ENCODE measurements at places on chromosomes 1 and 21.
A peak's percentile ranks its signal among the peaks of the same experiment; 100 is the strongest.

GRCh38 chr1:2346691-2347408 is 44.5 kb downstream of the MORN1 start:
- DNase-seq: no peak

- DNase-seq: no peak
Measured at GRCh38 chr1:164760569-164760968, 201.6 kb downstream of the PBX1 start.

GRCh38 chr1:183876309-183876708 is 71.4 kb downstream of the RGL1 start:
- DNase-seq: no peak

- no peak for DNase-seq
Measured at GRCh38 chr1:152165286-152166077, 6.5 kb upstream of the RPTN start.

GRCh38 chr1:159554261-159554660 is 18.5 kb upstream of the OR10J5 start:
- DNase-seq: no peak

DNA sequence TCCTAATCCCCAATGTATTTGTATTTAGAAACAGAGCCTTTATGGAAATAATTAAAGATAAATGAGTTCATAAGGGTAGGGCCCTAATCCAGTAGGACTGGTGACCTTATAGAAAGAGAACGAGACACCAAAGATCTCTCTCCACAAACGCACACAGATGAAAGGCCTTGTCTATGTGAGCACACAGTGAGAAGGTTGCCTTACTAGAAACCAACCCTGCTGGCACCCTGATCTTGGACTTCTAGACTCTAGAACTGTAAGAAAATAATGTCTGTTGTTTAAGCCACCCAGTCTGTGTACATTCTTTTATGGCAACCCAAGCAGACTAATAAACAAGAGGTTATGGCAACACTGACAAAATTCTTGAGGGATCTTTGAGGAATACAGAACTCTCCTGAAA is 44.8 kb upstream of the PRDX6 start:
- no peak for DNase-seq

- no peak for DNase-seq
Measured at GRCh38 chr1:153803470-153804056, 28.4 kb downstream of the SLC27A3 start.

GRCh38 chr21:34715518-34715917 is 46.7 kb downstream of the CLIC6 start:
- DNase-seq: no peak

GRCh38 chr1:65165269-65165993 is 17.4 kb downstream of the AK4 start:
- no peak for DNase-seq

DNA sequence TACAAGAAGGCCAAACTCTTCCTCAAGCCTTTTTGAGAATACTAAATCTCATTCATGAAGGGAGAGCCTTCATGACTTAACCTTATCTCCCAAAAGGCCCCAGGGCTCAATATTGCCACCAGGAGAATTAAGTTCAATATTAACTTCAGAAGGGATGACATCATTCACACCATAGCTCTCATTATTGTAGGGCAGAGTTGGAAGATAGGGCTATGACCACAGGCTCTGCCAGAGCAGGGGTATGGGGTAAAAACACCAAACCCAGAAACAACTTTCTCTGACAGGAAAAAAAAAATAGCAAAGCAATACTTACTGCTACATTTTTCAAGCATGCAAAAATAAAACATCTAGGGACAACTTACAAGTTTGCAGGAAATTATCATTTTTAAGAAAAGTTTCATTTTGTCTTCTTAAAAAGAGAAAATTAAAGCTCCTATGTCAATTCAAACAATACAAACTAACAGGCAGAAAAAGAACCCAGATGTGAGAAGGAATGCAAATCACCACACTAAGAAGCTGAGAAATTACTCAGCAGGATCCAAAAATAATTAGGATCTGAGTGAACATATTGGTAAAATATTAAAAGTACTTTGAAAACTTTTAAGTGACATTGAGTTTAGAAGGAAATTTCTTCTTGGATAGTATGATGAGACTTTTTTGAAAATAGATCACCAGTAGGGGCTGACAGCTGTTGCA is 1156.5 kb downstream of the NCAM2 start:
- DNase-seq: no peak

DNA sequence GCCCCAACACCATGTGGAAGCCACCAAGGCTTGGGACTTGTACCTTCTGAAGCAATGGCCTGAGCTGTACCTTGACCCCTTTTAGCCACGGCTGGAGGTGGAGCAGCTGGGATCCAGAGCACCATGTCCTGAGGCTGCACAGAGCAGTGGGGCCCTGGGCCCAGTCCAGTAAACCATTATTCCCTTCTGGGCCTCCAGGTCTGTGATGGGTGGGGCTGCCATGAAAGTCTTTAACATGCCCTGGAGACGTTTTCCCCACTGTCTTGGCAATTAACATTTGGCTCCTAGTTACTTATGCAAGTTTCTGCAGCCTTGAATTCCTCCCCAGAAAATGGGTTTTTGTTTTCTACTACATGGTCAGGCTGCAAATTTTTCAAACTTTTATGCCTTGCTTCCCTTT is 323.7 kb upstream of the ZP4 start:
- DNase-seq: no peak

DNA sequence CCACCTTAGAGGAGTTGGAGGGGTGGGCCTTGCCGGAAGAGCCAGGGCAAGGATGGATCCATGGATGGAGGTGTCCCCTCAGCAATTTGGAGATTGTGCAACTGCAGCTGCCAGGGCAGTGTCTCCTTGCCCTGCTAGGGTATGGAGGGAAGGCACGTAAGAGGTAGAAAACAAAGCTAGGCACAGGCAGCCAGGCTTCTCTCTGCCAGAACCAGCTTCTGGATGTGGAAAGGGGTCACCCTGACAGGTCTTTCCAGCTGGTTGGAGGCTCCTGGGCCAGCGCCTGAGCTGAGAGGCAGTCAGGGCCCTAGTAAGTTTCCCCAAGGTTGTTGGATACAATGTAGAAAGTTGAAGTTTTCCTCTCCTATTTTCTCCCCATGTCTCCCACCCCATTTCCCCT is 15.2 kb upstream of the SLC25A34 start:
- DNase-seq: no peak

DNA sequence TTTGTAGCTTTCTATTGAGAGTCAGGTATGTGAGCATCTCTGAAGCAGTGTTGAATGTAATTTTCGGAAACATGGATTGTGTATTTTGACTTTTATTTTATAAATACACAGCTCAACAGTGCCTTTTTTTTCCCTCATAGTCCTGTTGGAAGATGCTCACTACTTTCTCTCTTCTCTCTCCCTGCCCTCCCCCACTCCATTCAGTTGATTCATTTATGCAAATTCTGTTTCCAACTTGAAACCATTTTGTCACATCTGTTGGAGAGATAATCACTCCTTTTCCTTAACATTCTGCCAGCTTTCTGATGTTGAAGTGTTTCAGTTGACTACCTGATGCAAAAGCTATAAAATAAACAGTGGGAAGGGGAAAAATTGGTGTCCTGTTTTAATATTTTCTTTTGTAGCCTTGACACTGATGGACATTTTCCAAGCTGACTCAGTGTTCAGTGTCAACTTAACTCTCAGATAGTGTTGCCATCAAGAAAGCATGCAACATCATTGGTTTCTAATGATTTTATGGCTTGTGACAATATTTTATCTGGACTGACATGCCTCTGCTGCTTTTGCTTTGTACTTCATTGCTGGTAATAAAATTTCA is 194.5 kb downstream of the HS2ST1 start:
- no peak for DNase-seq

DNA sequence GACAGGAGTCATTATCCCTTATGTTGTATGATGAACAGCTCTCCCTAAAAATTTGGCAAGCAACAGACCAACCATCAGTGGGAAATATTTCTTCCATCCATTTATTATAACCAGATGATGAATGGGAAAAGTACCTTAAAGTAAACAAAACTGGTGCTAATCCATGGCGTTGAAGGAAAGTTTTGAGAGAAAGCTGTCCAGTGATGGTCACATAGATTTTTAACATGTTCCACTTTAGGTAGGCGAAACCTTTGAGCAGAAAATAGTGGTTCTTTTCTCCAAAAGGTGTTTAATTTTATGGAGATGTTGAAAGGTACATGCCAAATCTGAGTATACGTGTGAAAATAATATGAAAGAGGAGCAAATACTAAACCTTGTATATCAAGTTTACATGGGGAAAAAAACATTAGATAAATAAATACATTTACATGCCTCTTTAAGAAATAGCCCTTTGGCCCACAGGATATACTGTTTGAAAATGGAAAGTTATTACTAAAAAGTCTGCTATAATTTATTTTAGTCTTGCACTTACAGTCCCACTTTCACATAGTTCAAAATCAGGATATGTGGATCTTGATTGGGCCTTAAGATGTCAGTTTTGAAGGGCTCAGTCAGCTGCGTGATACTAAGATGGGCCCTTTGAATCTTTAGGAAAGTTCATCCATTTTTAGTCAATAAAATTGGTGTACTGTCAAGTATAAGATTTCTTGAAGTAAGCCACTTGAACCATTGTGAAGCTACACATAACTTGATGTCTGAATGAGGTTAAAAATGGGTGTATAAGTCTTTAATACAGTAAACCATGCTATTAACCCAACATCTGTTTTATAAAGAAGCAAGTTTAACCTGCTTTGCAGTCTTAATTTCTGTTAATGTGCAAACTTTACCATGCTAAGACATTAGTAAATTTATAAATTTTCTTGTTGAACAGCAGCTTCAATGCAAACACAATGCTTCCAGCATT is 10.5 kb downstream of the RPL5 start:
- no peak for DNase-seq

GRCh38 chr1:38992412-38993111 is 1.5 kb downstream of the AKIRIN1 start:
- DNase-seq: no peak

- no peak for DNase-seq
Measured at GRCh38 chr1:115164484-115164883, 75.2 kb upstream of the TSPAN2 start.

DNA sequence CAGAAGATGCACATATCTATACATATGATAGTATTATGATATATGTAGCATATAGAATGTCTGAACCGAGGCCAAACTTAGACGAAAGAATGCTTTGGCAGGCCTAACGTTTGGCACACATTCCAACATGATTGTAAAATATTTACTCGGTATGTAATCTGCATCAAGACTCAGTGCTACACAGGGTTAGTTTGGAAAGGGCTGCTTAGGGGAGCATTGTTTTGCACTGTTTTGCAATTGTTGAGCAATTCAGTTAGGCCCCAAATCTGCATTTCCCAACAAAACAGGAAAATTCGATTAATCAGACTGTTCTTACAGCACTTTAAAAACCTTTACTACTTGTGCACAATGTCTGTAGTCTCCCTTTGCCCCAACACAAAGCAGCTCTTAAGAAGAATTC is 216.0 kb upstream of the NEGR1 start:
- no peak for DNase-seq

GRCh38 chr1:219659684-219660083 is 46.8 kb upstream of the ZC3H11B start:
- DNase-seq: no peak

- no peak for DNase-seq
Measured at GRCh38 chr21:37982496-37983318, 66.5 kb upstream of the KCNJ6 start.

- DNase-seq: no peak
Measured at GRCh38 chr1:11138952-11139351, 39.3 kb upstream of the EXOSC10 start.

DNA sequence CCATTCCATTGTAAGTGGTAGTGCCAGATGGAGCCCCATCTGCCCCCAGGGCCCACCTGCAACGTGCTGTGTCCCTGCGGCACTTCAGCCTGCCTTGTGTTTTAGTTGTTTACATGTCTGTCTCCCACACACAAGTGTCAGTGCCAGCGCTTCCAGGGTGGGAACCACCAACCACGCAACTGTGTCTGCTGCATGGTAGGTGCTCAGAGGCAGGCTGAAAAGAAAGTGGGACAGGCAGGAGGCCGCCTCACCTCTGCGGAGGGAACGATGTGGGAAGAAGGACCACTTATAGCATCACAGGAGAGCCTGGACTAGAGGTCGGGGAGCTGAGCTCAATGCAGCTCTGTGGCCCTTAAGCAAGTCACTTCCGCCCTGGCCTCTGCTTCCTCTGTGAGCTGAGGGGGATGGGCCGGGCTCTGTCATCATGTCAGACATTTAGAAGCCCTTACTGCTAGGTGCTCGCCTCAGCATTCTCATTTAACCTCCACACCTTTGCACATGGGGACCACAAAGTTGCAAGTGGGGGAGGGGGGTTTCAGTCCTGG is 17.9 kb downstream of the SLC9A1 start:
- peak; percentile 70 for DNase-seq

GRCh38 chr1:47507881-47508701 is 70.2 kb downstream of the FOXD2 start:
- DNase-seq: peak; percentile 24

DNA sequence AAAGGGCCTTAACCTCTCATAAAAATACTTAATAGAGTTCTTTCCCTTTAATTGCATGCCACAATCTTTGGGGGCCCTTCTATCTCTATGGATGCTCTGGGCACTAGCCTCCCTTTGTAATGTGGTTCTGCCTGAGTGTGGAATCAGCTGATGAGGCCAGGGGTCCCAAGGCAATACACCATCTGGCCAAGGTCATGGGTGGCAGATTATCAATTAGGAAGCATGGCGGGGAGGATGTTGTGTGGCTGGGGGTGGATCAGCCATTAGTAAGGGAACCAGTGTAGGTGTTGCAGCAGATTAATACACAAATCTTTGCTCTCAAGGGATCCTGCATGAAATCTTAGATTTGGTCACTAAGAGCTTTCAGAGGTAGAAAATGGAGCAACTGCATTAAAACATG is 35.3 kb downstream of the NHLH2 start:
- DNase-seq: no peak

DNA sequence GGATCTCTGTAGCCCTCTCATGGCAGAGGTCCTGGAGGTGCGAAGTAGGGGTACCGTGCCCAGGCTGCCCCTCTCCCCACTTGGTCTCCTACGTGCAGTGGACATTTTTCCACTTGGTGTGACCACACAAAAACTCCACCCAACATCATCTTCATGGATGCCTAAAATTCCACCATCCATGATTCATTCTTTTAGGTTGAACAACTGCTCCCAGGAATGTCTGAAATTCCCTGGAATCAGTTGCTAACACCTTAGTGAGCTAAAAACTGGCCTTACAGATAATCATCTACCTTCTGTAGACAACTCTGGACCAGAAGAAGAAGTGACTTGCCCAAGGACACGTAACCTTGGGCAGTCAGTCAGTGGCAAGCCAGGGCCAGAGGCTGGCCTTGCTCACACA is 32.1 kb upstream of the CLIC4 start:
- DNase-seq: no peak

- DNase-seq: peak; percentile 31
Measured at GRCh38 chr1:117754061-117754969, 148.5 kb downstream of the TENT5C start.

DNA sequence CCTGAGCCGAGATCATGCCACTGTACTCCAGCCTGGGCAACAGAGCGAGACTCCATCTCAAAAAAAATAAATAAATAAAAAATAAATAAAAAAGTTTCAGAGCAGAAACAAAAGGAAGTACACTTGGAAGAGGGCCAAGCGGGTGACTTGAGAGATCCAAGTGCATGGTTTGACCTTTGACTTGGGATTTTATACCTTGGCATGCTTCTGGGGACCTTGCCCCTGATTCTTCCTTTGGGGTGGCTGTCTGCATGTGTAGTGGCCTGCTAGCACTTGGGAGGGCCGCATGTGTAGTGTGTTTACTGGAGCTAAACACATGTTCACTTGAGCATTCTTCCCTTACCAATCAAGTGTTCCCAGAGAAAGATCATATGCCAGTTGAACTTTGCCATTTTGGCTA is 114.0 kb downstream of the DTL start:
- no peak for DNase-seq

Data from stimulated activated CD4-positive, alpha-beta T cell treated with anti-CD3 and anti-CD28 coated beads, Interleukin-4, amount 100 ng/mL, for 48 hours (primary cell).